Astrocyte (in vitro differentiated cells and primary cell): ENCODE measurements at places on chromosomes 6 and 20.
A peak's percentile ranks its signal among the peaks of the same experiment; 100 is the strongest.

DNA sequence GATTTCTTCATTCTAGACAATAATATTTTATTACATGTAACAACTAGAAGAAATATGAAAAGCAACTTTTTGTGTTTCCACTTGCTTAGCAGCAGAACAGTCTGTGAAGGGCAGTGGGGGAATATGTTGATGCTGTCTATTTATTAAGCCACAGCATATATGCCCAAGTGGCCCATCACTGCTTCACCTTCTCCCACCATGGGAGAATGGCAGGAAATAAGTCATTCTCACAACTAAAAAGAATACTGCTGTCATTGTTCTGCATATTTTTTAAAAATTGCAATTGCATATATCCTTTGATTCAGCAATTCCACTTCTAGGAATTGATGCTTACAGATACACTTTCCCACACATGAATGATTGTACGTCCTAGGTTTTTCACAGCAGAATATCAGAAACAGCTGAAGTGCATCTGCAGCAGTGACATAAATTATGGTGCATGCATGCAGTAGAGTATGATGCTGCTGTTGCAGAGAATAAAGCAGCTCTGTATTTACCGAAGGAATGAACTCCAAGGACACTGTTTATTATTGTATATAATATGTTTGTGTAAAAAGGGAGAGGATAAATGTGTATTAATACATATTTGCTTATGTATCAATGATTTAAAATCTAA, 26.8 kb downstream of the KIF3B start:
- no peak for DNase-seq

GRCh38 chr20:12321736-12322135, 404.0 kb downstream of the BTBD3 start:
- no peak for DNase-seq

- DNase-seq: no peak
Measured at GRCh38 chr20:58791286-58791685, 59.4 kb downstream of the GNAS-AS1 start.

- DNase-seq: no peak
Measured at GRCh38 chr6:140039364-140039763, 664.9 kb upstream of the CITED2 start.

GRCh38 chr6:166005401-166005943, 162.2 kb downstream of the TBXT start:
- peak; percentile 73 for DNase-seq

DNA sequence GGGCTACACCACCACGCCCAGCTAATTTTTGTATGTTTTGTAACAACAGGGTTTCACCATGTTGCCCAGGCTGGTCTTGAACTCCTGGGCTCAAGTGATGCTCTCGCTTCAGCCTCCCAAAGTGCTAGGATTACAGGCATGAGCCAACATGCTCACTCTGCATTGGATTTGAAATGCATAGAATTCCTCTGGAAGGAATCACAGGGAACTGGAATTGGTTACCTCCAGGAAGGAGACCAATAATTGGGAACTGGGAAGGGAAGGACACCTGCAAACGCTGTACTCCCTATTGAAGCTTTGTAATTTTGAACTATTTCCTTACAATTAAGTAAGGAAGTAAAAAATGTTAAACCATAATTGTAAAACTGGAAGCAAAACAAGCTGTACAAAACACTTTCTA, 12.3 kb upstream of the TP53INP2 start:
- no peak for DNase-seq
